ENCODE measurements at places on chromosomes 4 and X.

DNA sequence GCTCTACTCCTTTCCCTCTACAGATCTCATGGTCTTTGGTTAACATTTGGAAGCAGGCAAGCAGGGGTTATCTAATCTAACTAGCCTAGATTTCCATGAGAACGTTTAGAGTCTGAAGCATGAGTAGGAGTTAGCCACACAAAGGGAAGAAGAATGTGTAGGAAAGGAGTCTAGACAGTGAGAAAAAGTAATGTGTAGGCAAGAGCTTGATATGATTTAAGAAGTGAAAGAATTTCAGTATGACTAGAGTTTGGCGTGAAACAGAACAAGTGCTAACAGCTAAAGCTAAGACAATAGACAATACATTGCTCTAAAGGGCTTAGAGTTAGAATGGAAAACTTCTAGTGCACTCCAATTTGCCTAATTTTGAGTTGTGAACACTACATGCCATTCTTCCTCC lies 10.8 kb downstream of the CXCL8 start:
- no peak for DNase-seq

DNA sequence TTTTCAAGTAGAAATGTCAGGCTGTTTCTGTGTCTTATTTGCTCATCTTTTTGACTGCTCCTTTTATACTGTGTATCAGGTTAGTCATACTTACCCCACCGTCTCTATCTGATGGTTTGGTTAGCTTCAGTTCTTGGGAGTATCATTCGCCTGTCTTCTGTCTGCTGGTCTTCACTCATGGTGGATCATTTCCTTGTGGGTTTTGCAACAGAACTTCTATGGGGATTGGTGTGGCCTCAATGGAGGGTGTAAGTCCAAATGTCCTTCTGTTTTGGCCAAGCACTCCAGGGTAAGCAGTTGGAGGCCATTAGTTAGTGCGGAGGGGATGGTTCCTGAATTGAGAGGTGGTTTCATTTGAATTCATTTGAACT lies 7.2 kb downstream of the ABCD1 start:
- no peak for DNase-seq

DNA sequence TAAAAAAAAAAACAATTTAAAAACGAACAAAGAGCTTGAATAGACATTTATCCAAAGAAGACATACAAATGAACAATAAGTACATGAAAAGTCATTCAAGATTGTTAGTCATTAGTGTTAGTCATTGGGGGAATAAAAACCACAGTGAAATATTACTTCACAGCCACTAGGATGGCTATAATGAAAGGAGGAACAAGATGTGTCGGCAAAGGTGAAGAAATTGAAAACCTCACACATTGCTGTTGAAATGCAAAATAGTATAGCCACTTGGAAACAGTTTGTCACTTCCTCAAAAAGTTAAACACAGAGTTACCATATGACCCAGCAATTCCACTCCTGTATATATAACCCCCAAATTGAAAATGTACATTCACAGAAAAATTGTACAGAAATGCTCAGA lies 45.2 kb upstream of the SLC39A8 start:
- no peak for DNase-seq

GRCh38 chr4:16021804-16022560 lies 59.0 kb upstream of the FGFBP2 start:
- DNase-seq, result no peak

DNA sequence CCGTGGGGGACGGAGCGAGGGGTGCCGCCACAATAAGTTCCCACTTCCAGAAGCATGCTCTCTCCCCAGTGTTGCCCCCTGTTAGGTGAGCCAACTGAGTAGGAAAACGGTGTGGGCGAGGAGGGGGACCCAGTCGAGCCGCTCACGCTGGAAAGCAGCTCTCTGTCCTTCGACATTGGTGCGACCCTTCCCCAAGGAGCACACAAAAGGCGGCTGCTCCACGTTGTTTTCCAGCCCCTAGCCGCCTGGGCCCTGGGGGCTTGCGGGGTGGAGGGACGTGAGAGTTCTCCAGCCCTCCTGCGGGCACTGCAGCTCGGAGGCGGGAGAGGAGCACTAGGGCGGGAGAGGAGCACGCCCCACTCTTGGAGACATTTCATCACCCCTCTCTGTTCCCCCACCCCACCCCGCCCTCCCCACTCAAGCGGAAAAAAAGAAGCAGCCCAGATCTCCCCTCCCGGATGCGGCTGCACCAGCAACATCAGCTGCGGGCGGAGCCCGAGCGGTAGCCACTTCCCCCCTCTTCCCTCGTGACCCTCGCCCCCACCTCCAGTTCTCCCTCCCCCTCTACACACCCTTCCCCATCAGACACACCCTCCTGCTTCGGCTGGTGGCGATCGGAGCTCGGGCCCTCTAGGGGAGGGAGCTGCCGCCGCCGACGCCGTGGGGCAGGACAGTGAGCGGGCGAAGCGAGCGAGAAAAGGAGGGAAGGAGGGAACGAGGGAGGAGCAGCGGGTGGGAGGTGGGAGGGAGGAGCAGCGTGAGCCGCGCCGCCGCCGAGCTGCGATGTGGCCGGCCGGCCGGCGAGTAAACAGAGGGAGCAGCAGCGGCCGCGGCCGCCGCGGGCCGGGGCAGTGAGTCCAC lies at the start of gene DOCK11:
Gene DOCK11 (plus strand): TSS at position 755 of the 861 bp plus-strand sequence. CDS start 157 bp downstream, outside the sequence.
- DNase-seq, result peak; percentile 81

- no peak for DNase-seq
Observed at GRCh38 chrX:136369377-136369776, 68.6 kb downstream of the ADGRG4 start.

DNA sequence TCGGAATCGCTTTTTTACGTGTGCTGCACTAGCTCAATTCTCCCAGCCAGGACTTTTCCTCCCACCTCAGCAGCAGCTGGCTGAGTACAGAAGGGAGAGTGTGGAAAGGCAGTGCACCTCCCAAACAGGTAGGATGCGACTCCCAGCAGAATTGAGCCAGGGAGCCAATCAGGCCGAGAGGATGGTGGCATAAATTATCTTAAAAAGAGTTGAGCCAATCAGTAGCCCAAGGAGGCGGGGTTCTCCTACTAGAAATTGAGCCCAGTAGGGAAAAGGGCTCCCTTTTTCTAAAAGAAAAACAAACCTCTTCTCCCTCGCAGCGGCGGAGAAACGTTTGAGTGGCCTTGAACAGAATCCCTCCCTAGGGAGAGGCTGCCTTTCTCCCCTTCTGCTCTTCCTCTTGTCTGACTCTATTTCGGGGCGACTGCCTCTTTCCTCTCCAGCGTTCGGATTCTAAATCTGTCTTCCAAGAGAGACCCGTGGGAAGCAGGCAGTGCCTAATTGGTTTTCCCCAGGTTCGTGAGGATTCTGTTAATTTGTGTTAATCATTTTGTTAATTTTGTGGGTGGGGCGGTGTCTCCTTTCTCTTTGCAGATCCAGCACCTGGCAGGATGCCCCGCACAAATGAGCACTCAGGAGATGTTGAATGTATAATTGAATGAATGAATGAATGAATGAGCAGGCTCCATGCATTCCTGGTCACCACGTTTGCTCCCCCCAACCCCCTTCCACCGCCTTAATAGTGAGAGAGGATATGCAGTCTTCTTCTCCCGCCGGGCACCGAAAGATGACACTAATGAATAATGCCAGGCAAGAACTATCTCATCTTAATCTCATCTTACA lies at the start of gene GABRG1:
Gene GABRG1 (minus strand): TSS at position 142 of the 843 bp plus-strand sequence. CDS start 141 bp downstream, at position 1.
- no peak for DNase-seq

DNA sequence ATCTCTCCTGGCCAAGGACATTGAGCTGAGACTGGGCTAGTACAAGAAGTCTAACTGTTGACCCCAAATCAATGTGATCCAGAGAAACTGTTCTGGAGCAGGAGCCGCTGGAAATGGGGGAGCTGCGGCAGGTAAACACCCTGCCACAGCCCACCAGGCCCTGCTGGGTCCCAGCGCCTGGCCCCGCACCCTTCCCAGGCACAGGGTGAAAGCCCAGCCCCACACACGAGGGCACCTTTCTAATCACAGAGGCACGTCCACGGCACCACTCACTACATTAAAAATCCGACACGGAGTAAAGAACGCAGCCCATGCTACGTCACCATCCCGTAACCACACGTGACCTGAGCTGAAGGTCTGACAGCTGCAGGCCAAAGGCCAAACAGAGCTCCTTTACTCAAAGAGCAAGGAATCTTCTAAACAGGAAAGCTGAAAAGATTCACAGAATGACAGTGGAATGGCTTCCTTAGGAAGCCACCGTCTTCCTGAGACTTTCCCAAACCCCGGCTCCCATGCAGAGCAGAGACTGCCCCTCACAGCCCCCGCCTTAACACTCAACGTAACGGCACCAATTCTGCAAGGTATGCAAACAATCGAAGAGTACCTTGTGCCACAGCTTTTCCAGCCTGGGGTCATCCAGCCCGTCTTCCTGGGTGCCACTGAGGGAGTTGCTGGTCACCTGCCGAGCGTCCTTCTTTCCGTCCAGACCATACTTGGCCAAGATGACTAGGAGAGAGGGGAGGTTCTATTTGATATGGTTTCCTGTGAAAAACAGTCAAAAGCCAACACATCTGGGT lies 12.6 kb downstream of the LRPAP1 start:
- DNase-seq, result no peak

GRCh38 chr4:140748171-140748570 lies 8.0 kb downstream of the TBC1D9 start:
- DNase-seq, result no peak

DNA sequence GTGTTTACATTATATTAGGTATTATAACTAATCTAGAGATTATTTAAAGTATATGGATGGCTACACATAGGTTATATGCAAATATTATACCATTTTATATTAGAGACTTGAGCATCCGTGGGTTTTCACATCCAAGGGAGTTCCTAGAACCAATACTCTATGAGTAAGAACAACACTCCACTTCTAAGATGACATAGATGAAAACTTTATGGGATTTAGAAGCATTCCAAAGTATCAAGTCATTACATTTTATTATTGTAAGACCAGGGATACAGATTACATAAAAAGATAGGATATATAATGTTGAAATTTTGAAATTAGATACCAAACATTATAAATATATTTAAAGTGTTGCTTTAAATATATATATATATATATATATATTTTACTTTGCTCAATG lies 207.0 kb downstream of the NAP1L3 start:
- no peak for DNase-seq
